CD4-positive, alpha-beta memory T cell (primary cell): ENCODE measurements at places on chromosomes 1 and 21.

DNA sequence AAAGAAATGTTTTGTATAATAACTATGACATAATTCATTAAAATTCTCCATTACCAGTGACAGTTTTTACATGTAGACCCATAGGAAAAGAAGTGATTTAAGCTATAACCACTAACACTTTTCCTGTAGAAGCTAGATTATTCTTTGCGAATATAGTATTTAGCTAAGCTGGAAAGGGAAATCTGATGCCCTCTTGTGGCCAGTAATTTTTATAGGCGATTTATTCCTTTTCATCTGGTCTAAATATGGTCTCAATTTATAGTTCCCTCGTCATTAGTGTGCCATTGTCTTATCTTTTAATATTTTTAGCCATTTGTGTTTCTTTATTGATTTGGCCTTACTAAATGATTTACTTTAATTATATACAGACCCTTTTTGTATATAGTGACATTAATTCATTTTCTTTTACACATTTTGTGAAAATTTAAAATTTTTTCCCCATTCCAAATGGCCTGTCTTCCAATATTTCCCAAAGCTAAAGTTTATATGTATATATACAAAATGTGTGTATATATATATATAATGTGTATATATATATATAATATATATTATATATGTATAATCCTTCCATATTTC lies 26.7 kb downstream of the BTG3 start:
- DNase-seq = peak; percentile 36

GRCh38 chr1:6386371-6386949 lies 7.1 kb downstream of the ACOT7 start:
- DNase-seq = no peak

DNA sequence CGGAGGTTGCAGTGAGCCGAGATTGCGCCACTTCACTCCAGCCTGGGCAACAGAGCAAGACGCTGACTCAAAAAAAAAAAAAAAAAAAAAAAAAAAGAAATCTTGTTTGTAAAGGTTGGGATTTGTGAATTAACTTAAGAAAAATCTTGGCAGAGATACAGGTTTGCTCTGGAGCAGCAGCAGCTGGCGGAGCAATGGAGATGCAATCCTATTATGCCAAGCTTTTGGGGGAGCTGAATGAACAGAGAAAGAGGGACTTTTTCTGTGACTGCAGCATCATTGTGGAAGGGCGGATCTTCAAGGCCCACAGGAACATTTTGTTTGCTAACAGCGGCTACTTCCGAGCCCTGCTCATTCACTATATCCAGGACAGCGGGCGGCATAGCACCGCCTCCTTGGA lies 5.6 kb downstream of the ZBTB8B start:
- no peak for DNase-seq

- DNase-seq = no peak
These were observed 5.2 kb upstream of the GPR161 start for GRCh38 chr1:168141871-168142385.

- DNase-seq = peak; percentile 59
These were observed 66.9 kb upstream of the LRIF1 start for GRCh38 chr1:111030590-111030989.

GRCh38 chr1:22131875-22132486 lies 10.9 kb downstream of the WNT4 start:
- peak; percentile 48 for DNase-seq

GRCh38 chr1:79633456-79633855 lies 626.9 kb upstream of the ADGRL4 start:
- DNase-seq = no peak

DNA sequence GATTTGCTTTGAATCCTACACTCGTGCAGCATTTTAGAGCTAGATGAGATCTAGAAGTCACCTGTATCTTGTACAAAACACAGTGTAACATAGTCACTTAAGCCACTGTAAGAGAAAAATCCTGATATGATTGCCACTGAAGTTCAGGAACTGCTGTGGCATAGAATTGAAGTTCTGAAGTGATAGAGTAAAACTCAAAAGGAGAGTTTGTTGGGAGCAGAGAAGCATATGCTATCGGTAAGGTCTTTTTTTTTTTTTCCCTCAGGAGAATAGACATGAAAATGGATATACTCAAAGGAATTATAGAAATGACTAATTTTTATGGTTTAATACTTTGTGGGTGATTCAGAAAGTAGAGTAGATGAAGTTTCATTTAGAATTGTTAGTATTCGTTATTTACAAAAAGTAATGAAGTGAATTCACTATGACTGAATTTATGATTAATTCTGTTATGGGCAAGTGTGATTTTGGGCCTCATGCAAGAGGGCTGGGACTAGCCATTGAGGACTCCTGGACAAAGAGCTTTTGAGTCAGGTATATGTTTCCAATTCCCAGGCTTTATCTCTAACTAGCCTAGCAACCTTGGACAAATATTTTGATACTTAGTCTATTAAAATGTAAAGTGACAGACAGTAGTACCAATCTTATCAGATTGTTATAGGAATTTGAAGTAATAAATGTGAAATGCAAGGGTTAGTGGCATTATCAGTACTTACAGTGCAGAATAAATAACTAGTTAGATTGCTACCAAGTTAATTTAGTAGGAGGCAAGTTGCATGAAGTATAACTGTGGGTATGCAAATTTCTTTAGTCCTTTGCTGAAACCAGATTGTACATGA lies 3.1 kb downstream of the KCTD3 start:
- DNase-seq = no peak

DNA sequence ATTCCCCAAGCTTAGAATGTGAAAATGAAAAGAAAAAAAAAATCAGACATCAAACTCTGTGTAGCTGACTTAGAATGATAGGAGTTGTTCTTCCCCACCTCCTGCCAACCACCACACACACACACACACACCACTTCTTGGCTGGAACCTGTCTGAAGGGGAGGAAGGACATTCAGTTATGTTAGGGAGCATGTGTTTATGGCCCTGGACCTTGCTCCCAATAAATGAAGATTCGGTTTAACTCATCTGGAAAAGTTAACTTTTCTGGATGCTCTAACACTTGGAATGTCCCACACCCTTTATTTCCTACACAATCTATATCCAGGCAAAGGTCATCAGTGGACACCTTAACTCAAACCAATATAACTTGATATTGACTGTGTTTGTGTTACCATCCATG lies 112.4 kb downstream of the DAB1 start:
- no peak for DNase-seq

DNA sequence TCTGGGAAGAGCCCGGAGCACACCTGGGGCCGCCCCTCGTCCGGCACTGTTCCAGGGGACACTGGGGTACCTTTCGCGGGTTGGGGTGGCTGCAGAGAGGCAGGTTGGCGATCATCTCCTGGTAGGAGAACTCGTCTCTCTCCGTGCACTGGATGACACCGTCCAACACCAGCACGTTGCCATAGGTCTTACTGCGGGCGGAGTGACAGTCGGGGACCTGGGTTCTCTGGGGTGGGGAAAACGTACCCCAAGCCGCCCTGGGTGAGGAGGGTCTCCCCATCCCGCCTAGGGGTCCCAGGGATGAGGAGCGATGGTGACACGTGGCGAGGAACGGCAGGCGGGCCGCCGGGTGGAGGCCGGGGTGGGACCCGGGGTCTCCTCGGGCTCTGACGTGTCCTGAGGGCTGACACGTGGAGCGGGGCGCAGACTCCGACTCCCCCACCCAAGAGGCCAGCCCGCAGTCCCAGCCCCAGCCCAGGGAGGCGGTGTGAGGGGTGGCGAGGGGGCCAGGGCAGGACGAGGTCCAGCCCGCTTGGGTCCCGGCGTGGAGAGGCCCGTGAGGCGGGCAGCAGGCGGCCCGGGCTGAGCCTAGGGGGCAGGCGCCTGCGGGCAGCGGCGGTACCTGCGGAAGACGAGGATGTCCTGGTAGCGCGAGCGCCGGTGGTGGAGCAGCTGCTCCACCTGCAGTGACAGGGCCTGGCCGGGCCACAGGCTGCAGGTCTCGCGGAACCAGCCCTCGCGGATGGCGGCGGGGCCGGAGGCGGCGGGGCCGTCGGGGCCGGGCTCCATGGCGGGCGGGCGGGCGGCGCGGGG lies 457 bp downstream of the SRM start:
- DNase-seq = no peak

GRCh38 chr21:37060296-37060695 lies 12.6 kb downstream of the PIGP start:
- DNase-seq = no peak

GRCh38 chr21:14284481-14284880 lies 68.5 kb downstream of the RBM11 start:
- DNase-seq = no peak

DNA sequence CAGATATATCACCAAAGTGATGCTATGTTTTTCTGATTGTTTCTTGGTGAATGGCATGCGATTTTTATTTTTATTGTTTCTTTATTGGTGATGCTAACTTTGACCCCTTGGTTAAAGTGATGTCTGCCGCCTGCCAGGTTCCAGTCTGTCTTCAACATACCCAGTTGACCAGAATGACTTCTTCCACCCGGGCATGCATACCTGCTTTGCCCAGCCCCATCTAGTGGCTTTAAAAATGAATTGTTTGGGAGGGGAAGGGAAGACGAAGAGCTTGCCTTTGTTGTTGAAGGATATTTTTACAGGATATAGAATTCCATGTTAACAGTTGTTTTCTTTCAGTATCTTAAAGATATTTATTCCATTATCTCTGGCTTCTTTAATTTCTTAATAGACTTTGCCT lies 65.1 kb downstream of the ATG4C start:
- DNase-seq = no peak

- no peak for DNase-seq
These were observed 39.7 kb downstream of the GLUL start for GRCh38 chr1:182351790-182352364.

- DNase-seq = no peak
These were observed 123.7 kb downstream of the FOXD2 start for GRCh38 chr1:47561523-47562007.

- no peak for DNase-seq
These were observed 14.6 kb upstream of the MPZL1 start for GRCh38 chr1:167706931-167707877.

- no peak for DNase-seq
These were observed 37.0 kb downstream of the RSPH1 start for GRCh38 chr21:42459082-42459460.

DNA sequence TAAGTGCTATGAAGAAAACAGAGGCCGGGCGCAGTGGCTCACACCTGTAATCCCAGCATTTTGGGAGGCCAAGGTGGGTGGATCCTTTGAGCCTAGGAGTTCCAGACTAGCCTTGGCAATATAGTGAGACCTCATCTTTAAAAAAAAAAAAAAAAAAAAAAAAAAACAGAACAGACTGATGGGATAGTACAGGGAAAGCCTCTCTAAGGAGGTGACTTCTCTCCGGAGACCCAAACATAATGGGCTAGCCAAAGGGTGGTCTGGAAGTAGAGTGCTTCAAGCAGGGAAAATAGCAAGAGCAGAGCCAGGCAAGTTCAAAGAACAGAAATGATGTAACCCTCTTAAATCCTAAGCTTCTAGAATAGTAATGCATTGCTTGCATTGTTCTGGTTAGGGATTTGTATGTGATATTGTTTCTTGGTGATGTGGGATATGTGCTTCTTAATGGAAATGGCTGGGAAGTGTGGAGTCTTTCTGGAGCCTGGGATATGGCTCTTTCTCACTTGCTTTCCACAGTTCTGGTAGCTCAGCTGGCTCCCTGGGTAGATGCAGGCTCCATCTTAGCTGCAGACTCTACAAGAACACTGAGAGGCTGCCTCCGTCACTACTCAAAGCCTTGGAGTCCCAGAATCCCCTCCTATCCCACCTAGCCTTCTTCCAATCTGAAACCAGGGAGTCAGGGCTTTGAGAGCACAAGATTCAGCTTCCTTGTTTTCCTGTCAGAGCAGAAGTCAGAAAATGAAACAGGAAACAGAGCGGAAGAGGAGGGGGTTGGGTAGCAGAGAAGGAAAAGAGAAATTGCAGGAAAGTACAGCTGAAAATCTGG lies 1.9 kb upstream of the PIGV start:
- DNase-seq = no peak

GRCh38 chr21:33261635-33262034 lies 4.5 kb upstream of the IL10RB start:
- DNase-seq = no peak

DNA sequence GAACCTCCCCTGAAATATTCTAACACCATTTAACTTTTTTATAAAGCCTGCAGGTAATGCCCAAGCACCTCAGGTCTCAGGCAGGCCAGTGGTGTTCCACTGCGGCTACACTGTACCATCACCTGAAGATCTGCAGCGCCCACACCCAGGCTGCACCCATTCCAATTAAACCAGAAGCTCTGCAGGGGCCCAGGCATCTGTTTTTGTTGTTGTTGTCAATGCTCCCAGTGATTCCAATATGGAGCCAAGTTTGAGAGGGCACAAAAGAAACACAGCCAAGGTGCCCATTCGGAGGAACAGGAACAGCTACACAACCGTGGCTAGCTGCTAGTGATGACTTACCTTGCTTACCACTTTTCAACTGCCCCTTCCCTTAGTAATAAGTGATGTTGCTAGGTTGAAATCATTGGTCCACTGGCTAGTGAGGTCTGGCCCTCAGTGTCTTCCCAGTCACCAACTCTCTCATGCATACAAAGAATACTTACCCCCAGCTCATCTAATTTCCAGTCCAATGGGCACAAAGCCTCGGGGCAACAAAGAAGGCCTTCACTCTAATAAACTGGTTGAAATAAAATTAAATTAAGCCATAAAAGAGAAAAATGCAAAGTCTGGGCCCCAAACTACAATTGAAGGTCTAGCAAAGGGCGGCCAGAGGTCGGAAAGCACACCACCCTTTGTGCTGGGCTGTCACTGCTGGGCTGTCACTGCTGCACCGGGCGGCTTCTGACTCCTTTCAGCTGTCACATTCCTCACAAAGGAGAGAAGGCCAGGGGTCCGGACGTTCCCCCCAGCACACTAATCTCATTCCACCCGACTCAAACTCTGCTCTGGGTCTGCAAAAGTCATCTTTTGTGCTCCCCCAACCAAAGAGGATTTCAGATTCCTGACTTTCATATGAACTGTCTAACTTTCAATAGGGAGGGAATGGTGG lies 34.9 kb downstream of the SIPA1L2 start:
- DNase-seq = no peak

GRCh38 chr1:159829273-159829634 lies 2.6 kb downstream of the SLAMF8 start:
- no peak for DNase-seq

- DNase-seq = no peak
These were observed 1.5 kb upstream of the PRDX6 start for GRCh38 chr1:173475564-173476196.

DNA sequence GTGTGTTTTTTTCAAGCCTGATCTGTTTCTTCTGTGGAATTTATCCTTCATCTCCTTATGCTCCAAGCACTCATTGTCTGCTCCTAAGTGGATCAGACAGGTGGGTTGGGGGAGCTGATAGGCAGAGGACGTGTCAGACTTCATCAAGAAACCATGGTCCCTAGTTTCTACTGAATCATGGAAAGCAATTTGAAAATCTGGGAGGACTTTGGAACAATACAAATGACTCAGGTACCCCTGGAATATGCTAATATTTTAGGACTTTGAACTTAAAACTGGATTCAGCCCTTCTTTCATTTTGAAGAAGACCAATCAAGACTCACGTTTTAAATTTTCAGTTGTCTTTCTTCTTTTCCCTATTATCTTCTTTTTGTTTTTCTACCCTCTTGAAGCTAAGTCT lies 7.7 kb downstream of the ABCG1 start:
- no peak for DNase-seq
